ENCODE measurements at places on chromosomes 3 and 15.

GRCh38 chr15:80854104-80854503 is 74.9 kb downstream of the CEMIP start:
- DNase-seq: no peak

DNA sequence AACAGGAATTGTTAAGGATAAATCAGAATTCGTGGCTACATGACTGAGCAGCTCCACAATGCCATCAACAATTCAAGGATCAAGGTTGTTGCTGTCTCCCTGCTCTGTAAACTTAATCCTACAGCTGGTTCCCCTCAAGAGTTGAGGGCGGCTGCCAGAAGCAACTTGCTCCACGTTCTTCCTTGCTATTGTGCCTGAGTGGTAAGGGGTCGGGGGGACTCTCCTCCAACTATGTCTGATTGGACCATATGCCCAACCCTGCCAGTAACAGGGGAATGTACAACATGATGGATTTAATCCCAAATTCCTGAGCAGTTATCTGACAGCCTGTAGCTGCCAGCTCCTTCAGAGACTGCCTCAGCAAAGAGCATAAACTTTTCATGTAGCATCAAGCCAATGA is 37.9 kb upstream of the MECOM start:
- no peak for DNase-seq

GRCh38 chr15:50225057-50225456 is 40.5 kb downstream of the HDC start:
- DNase-seq: no peak

DNA sequence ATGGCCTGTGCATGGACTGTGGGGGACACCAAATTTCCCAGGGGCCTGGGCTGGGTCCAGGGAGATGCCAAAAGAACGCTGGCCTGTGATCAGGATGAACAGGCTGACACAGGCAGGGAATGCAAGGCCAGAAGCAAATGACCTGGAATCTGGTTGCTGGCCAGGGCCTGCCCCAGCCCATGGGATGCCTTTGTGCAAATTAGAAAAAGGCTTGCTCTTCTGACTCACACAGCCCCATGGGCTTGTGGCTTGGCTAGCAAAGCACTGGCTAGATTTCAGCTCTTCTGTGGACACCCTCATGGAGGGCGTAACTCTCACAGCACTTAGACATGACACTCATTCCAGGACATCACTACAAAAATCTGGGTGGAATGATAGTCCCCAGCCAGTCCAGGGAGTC is 356.0 kb downstream of the SHQ1 start:
- DNase-seq: peak; percentile 90

DNA sequence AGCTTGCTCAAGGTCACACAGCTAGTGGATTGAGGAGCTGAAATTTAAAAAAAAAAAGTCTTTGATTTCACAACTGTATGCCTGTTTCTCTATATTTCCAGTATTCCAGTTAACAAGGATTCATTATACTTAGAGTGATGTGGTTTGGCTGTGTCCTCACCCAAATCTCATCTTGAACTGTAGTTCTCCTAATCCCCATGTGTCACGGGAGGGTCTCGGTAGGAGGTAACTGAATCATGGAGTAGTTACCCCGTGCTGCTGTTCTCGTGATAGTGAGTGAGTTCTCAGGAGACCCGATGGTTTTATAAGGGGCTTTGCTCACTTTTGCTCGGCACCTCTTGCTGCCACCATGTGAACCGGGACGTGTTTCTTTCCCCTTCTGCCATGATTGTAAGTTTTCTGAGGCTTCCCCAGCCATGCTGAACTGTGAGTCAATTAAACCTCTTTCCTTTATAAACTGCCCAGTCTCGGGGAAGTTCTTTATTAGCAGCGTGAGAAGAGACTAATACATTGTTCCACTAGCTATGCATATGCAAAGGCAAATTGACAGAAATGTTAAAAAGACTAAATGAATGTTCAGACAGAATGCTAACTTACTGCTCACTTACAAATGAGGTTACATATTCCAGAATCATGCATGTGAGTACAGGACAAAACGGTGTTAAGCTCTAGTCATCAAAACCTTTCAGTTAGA is 1101.9 kb downstream of the ROBO1 start:
- no peak for DNase-seq
